GDM1 (cell line): ENCODE measurements at places on chromosomes 3 and 15.

DNA sequence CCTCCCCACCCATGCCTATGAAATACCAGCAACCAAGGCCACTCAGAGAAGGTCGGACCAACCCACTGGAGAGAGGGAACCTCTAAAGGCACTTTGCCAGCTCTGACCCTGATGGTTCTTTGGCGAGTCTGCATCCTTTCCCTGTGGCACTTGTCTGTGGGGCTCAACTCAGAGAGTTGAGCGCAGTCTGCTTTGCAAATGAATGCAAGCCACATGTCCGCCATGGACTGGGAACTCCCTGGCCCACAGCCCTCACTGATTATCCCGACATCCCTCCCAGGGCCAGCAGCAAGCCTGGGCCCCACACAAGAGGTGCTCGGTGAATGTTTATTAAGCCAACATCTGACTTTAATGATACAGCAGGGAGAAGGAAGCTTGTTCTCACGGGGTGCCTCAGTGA is 55.5 kb upstream of the HES1 start:
- no peak for DNase-seq

DNA sequence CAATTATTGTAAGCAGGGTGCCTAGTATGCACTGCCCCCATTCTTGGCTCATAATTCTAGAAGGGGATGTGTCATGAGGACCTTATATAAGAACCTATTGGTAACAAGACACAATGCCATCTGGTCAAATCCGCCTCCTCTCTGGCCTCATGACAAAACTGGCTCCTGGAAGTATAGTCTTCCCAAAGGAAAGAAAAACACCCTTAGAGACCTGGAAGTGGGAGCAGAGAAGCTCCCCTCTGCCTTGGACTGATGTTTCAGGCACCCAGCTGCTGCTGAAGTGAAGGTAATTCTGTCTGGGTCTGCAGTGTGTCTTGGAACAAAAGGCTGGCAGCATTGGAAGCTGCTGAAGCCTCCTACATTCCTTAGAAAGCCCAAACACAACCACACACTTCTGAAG is 107.2 kb upstream of the CLSTN2 start:
- no peak for DNase-seq

GRCh38 chr3:128780101-128780837 is 54.3 kb downstream of the RAB7A start:
- DNase-seq, result no peak

- no peak for DNase-seq
Measured at GRCh38 chr3:114928989-114929640, 218.0 kb downstream of the ZBTB20 start.

DNA sequence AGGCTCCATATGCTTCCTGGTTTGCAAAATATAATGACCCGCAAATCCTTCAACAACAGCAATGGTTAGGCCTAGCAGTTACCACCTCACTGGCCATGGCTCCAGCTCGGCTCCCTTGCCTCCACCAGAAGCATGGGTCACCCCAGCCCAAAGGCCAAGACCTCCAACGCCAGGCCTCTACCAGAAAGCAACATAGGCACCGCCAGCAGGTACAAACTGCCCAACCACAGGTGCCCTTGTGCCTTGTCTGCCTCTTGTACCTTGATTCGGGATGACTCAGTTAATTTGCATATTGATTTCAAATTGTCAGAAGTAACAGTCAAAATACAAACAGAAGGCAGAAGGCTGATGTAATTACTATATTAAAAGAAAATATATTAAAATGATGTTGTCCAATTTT is 124.7 kb downstream of the IL5RA start:
- no peak for DNase-seq

GRCh38 chr3:171770689-171771620 is 39.3 kb downstream of the PLD1 start:
- DNase-seq, result no peak

DNA sequence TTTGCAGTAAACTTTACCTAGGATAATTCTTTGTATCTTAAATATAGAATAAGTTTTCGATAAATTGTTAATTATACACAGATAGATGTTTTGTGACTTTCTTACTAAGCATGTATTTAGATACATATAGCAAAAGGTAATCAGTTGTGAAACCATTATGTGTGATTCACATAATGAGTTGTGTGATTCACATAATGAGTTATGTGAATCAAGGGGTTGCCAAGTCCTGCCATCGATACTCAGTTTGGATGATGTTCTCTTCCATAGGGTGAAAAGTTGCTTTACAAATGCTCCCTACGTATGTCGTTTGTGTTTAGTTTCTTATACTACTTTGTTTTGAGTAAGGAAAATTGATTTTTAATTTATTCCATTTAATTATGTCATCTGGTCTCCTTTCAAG is 682.1 kb downstream of the MECOM start:
- no peak for DNase-seq

DNA sequence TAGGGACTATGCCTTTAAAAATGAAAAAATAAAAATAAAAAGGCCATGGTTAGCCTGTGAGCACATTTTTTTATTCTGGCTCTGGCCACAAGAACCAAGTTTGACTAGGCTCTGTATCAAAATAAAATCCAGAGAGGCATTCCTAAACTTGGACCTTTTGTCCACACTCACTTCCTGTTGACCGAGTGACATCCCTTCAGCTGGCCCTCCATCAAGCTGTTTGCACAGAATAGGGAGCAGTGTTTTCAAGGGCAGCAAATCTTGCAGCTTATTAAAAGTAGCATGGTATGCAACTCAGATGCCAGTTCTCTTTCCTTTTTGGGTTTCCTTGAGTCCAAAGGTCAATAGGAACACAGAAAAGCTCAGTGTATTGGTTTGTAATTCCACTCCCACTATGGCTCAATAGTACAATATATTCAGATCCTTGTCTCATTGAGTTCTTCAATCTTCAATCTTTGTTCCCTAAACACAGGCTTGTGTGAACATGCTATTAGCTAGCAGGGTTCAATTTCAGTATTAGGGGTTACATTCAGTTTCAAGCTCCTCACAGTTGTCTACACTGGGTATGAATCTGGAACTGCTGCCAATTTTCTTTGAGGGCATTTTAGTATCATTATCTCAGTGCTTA is 244.5 kb downstream of the RBMS3 start:
- DNase-seq, result no peak

- DNase-seq, result no peak
Measured at GRCh38 chr3:191068946-191069813, 129.9 kb upstream of the OSTN start.

- no peak for DNase-seq
Measured at GRCh38 chr3:14289590-14290461, 111.2 kb downstream of the LSM3 start.

DNA sequence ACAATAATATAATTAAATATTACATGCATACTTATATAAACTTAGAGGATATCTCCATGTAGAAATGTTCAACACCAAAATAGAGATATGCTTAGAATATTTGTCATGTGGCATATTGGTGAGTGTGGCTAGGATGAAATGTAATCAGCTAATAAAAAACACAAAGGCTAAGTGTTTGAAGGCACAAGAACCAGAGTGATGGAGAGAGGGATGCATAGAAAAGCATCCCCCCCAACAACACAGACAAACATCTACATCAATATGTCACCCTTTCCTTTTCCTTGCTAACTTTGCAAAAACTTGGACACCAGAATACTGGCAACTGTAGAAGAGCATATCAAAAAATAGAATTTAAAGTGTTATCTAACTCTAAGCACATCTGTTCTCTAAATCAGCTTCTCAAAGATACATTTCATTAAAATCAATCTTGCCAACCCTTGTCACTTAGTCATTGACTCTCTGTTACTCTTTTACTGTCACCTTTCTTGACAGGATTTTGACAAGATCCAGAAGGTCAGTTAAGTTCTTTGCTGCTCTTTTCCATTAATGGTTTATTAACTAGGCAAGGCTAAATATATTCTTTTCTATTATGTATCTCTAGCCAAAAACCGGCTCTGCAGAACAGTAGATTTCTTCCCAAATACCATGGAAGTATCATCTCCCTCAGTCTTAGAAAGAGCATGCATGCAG is 695.9 kb downstream of the OTOL1 start:
- DNase-seq, result no peak

DNA sequence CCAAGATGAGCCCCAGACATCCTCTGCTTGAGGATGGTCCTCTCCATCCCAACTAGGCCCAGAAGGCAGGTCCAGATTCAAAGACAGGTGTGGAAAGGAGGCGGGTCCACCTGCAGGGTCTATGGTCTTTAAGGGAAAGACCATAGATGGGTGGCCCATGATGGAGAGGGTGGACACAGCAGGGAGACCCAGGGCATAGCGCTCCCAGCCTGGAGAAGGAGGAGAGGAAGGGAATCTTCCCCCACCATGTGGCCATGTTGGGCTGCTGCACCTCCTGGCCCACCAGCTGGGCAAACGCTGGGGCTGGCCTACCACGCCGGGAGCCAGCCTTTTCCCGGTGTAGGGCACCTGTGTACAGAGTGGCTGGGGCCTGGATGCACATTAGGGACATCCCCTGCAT is 265.2 kb upstream of the TLE3 start:
- no peak for DNase-seq

DNA sequence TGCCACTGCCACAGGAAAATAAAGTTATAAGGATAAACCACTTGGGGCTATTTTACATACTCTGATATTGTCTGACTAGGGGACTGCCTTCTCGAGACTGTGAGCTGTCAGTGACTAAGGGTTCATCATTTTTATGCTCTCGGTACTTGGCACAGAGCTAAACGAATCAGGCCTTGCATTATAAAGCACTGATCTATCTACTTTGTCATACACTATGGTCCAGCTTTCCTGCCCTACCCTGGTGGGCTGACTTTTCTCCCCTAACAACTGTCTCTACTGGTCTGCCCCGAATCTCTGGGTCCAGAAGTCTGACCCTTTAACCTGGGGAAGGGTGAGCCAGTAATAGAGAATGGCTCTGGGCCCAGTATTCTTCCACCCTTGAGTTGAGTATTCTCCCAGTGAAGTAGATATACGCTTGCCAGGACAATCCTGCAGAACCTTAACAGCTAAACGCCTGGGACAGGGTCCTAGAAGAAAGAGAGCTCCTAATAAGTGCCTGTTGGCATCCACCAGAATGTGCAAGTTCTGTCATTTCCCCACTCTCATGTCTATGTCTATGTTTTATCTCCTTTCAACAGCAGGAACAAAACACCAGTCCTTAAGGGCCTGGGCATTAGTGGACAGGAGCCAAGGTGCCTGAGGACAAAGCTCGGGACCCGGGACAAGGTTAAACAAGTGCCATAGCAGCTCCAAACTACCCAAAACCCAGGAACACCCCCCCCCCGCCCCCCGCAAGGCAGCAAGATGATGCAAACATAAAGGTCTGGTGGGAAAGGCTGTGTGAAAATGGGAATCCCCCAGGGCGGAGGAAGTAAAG is 1.2 kb downstream of the LARP6 start:
- no peak for DNase-seq

- no peak for DNase-seq
Measured at GRCh38 chr3:123883701-123884202, 380 bp downstream of the MYLK start.

DNA sequence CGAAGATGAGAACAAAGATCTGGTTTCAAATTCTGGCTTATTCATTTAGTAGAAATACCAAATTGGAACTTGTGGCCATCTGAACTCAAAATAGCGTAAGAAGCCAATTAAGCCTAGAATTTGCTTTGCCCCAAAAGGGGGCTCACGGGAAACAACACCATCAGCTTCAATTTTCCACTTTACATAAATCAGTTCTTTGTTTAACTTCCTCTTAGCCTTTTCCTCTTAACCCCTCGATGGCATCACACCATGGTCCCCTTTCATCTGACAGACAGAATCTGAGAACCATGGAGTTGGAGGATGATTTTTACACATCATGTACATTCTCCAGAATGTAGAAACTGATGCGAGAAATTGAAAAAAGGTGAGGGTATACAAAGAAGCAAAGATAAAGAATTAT is 207.0 kb downstream of the FOXP1 start:
- DNase-seq, result no peak

- DNase-seq, result peak; percentile 79
Measured at GRCh38 chr3:71582036-71582611, 1.4 kb downstream of the FOXP1 start.

- DNase-seq, result no peak
Measured at GRCh38 chr3:31680072-31680870, 147.5 kb downstream of the STT3B start.

DNA sequence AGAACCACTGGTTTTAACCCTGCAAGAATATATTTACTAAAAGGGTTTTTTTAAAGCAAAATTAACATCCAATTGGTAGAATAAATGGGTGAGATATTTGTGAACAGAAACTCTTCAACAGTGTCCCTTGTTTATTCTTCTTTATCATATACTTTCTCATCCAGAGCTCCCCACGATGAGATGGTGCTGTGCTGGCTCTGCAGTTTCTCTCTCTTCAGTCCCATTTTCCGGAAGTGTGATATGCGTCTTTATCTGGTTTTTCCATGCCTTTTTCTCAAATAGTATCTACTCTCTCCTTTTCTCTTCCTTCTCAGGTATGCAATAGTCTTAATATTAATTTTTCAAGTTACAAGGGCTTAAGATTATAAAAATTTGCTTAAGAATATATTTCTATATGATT is 1.5 kb downstream of the EAF2 start:
- DNase-seq, result no peak
